ENCODE measurements at places on chromosomes 6 and 20.

- DNase-seq: no peak
Measured at GRCh38 chr6:44742828-44743372, 355.4 kb downstream of the CDC5L start.

- DNase-seq: no peak
Measured at GRCh38 chr6:134132494-134133141, 80.2 kb upstream of the SLC2A12 start.

DNA sequence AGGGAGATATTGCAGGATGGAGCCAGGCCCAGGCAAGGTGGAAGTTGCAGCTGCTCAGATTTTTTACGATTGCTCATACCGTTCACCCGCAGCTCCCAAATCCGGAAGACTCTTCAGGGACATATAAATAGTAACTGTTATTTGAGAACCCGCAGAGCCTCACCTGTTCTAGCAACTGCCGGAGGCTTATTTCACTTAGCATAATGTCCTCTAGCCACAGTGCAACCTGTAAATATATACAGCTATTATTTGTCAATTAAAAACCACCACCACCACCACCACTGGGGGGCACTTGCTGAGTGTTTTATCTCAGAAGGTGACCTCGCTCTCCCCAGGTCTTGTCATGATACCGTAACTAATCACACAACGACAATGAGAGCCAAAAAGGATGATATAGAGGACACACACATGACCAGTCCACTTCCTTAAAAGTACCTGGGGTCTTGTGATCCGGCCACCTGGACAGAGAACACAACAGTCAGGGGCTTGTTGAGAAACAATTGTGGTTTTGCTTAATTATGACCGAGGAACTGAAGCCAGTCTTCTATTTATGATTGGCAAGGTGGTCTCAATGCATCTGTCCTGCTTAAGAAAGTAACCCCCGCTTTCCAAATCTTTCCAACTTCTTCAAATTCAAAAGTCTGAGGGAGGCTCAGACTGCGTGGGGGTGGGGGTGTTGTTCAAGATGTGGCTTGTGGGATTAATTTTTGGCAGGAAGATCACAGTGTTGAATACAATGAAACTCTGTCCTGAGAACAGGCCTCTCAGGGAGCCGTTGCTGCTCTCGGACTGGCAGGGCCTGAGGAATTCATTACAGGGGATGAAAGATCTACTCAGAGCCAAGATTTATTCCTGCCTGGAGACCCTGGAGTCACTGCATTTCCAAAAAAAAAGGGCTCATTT lies 107.7 kb upstream of the PRND start:
- peak; percentile 47 for DNase-seq

DNA sequence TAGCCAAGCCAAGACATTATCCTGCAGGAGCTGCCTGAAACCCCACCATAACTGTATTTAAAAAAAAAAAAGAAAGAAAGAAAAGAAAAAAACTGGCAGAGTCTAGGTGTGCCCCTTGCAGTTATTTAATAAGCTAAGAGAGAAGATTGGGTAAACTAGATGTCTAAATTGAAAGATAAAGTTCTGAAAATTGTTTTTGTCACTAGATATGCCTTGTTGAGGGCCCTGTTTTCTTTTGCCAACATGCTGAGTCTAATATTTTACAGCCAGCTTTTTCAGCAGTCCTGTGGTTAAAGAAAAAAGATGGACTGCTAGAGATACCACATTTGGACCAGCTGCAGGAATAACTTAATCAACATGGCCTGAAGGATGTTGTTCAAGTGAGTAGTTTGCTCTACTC lies 116.3 kb upstream of the TCF21 start:
- no peak for DNase-seq

DNA sequence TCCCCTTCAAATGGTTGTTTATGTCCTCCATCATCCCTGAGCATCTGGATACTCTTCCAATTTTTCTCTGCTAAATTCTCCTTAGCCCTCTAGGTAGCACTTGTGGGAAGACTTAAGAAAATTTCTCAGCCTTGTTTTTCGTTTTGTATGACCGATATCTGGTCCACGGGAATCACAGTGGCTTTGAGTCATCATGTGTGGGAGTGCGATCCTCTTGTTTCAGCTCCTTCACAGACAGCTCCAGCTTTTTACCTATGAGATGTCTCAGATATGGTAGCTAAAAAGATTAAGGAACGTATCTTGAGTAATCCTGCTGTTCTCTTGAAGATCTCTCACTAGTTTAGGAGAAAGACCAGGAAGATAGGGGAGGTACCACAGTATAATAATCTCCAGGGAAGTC lies 196.1 kb downstream of the GRM1 start:
- DNase-seq: no peak

DNA sequence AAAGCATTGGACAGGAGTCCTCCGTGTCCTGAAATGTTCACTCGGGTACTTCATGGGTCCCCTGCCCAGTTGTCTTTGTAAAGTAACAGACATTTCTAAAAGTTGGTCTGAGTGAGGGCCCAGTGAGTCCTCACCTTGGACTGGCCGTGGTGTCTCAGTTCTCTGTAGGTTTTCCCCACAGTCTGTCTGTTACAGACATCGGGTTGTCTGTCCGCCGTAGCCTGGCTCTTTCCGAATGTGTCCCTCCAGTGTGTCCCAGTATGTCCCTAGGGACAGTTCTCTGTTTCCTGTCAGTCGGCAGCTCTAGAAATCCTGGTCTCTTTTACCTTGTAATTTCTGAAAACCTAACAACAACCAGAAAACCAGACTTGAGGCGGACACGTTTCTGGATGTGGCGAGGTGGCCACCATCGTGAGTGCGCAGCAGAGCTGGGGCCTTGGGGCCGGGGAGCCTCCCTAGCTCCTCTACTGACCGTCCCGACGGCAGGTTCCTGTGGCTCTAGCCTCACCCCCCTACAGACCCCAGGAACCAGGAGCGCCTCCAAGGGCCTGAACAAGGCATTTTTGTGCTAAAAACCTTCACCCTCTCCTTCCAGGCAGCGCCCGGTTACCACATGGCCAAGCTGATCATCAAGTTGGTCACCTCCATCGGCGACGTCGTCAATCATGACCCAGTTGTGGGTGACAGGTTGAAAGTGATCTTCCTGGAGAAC lies 42.2 kb downstream of the PYGB start:
- DNase-seq: no peak

DNA sequence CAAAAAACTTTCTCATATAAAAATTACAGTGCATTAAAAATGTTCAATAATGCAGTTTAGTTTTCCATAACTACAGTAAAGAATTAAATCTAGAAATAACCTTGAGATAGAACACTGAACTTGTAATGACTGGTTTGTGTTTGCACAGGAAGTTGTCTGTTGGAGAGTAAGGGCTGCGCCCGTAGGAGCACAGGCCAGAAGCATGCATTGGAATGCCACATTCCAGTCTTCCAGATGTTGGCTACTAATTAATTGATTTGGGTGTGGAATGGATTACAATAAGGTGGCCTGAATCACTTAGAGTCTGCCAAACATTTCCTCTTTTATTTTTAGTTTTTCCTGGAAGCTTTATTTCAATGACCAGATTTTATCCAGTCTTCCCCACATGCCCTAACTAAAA lies 582.6 kb upstream of the MMS22L start:
- DNase-seq: no peak

DNA sequence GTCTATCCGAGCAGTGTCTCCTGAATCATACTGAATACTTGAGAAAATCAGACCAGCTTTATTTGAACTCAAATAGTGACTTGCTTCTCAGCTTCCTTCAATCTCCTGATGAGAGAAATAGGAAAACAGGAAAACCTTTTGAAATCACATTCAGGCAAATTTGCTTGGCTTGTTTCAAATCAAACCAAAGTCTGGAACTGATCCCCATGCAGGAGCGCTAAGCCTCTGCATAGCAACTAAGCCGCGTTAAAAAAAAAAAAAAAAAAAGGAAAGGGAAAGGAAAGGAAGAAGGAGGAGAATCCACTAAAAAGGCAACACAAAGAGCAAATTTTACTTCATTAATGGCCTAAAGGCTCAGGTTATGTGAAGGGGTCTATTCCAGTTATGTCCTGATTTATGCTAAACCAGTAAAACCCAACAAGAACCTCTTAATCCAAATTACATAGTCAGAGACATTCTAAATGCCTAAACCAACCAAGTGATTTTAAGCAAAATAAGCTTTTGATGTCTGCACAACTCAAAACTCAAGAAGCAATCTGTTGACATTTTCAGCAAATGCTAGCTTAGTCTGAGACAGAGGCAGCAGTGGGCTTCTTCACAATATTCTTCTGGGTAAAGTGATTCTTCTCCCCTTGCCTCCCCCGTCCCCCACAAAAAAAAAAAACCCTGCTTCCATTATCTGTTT lies 112.5 kb downstream of the SOBP start:
- DNase-seq: no peak

DNA sequence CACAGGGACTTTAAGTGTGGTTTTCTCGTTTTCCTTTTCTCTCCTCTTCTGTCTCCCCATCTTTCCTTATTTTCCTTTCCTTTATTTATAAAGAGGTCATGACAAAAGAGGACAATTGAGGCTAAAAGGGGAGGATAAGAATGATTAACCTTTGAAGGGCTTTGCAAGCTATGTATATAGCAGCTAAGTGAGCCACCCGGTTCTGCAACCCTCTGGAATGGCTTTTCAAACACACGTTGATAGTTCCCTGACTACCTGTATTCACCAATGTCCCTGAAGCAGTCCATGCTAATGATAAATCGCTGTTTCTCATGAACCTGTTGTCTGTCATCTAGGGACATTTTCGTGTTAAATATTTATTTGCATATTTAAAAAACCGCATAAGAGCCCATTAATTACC lies 124.4 kb upstream of the RALGAPA2 start:
- no peak for DNase-seq

- peak; percentile 57 for DNase-seq
Measured at GRCh38 chr6:148761527-148762011, 14.7 kb downstream of the UST start.

DNA sequence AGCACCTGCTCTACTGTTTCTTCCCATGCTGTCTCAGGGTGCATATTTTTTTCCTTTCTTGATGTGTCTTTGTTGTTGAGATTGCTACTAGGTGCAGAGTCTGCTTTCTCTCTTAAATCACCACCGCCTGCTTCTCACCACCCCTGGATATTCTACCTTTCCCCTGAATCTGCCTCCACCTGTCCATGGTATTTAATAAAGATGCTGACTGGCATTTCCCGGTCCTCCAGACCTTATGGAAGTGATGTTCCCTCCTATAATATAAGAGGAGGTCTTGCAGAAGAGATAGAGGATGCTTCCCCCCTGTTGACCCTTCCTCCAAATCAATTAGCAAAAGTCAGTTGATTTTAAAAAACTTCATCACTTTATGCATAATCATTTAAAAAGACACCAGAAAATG lies 107.9 kb upstream of the IYD start:
- no peak for DNase-seq

GRCh38 chr20:3887876-3888620 lies 1.1 kb upstream of the PANK2 start:
- DNase-seq: no peak

DNA sequence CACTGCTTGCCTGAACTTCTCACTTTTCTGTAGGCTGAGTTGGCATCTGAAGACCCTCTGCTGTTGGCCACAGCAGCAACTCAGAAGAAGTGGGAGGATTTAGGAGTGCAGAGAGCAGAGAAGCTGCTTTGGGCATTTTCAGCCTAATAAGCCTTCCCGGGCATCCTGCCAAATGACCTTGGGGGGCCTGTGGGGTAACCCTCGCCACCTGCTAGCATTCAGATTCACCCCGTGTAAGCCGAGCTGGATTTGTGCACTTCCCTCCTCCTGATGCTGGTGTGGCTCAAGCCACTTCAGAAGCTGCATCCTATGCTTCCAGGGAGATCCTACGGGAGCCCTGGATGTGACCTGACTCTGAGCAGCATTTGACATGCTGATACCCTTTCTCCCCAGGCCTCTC lies 114.8 kb downstream of the LRFN2 start:
- DNase-seq: no peak

DNA sequence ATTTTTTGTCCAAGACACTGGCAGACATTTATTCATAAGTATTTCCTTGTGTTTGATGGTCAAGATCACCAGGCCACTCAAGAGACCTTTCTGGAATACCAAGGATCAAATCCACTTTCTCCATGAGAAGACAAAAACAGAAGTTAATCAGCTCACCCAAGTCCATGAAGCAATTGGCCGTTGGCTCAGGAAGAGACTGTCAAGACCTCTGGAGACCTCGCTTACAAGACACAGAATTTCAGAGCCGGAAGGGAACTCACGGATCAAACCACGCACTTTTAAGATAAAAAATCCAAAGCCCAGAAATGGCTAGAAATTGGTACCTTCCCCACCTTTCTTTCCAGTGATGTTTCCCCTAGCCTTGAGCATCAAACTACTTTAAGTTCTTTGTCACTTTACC lies 3.3 kb downstream of the TRERF1 start:
- no peak for DNase-seq

DNA sequence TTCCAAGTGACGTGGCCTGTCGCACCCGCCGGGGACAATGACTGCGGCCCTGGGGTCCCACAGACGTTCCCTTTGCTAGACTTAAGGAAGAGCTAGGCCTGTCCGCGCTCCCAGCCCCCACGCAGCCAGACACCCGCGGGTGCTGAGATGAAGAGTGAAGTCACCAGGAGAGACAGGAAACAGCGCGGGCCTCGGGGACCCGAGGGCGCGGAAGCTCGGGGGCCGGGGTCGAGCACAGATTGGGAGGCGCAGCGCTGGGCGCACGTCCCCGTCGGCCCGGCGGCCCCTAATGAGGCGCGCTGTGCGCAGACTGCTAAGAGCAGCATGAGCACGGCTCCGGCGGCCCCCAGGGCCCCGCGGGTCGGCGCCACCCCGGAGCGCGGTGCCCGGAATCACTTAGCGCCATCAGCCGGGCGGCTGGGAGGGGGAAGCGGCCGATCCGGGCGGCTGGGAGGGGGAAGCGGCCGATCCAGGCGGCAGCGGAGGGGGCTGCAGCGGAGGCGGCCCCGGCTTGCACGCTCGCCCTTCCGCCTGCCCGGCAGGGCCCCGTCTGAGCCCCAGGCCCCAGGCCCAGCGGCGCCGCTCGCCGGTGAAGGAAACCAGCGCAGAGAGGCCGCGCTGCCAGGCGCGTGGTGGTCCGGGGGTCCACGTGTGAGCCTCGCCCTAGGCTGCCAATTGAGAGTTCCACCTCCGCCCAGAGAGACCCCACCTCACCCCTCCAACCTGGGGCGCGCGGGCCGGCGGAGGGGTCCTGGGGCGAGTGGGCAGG lies 8.3 kb upstream of the AVP start:
- no peak for DNase-seq

DNA sequence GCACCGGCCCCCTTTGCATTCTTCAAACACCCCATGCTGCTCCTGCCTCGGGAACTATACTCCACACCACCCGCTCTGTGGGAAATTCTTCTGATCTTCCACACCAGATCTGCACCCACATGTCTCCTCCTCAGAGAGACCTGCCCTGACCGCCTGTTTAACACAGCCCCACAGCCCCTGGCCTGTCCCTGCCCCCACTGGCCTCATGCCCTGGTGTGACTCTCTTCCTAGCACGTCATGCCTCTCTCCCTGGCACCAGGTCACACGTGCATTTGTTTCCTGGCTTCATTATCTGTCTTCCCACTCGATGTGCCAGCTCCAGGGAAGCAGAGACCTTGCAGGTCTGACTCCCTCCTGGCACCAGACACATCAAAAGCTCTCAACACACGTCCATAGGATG lies 79.6 kb downstream of the ANKRD60 start:
- DNase-seq: no peak
